ENCODE measurements at places on chromosomes 6 and 20. TPM values are rescaled to one million over a fixed set of nuclear protein-coding genes. Genes with fewer than 3 reads are reported as not detected.

DNA sequence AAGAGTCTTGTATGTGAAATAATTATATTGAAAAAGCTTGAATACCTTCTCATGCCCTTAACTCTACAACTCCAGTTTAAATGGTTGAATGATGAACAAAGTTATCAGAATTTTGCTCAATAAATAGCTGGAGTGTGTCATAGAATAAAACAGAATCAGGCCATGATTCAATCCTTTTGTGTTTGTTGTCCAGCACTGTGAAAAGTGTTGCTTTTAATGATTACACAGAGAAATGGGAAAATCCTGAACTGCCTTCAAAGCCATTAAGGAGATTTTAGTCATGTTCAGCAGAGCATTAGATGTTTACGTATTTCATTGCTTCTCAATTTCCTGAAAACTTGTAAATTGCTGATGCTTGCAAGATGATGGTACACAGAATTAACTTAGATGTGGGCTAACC, 262.9 kb upstream of the BTBD3 start:
- no peak for DNase-seq

DNA sequence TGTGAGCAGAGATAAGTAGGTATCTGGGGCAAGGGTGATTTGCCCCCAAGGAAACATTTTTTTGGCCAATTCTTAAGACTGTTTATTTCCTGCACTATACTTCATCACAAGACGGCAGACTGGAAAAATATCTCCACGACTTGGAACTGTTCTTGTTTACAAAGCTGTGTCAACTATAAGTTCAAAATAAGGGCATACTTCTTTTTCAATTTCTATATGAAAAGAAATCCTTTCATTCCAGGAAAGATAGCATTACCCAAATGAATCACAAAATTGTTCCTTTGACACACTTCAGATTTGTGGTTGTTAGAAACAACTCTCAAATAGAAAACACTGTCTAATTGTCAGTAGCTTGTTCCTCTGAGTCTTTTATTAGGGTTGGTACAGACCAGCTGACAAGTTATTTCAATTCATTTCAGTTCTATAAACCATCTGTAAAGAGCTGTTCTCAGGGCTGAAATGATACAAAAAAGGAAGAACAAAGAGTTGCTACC, 212.9 kb upstream of the PRDM1 start:
- DNase-seq: no peak

DNA sequence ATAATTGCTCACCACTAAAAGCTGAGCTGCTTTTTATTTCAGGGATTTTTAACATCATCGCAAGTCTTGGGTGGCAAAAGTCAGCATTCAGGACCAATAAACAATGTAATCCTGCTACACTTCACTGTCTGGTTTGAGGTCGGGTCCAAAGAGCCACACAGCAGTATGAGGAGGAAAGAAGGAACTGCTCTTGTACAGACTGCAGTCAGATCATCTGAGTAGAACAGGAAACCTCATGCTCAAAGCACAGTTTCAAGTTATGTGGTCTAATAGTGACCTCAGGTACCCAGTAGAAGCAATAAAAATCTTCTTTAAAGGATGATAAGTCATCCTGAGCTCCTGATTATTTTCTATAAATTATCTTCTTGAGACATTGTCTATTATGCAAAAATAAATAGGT, 211.4 kb downstream of the FUT9 start:
- DNase-seq: no peak

The PCK1 gene
- total RNA-seq: 0.41 TPM

DNA sequence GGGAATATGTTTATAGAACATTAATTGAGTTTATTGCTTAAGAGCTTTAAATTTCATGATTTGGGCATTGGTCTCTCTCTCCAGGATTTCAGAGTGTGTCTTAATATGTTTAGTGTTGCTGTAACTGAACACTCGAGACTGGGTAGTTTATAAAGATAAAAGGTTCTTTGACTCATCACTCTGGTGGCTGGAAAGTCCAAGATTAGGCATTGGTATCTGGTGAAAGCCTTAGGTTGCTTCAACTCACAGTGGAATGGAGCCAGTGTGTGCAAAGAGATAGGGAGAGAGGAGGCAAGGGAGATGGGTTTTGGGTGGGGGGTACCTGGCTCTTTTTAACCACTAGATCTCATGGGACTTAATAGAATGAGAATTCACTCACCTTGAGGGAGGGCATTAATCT, 35.6 kb upstream of the DTNBP1 start:
- DNase-seq: no peak

GRCh38 chr6:1378065-1379016, 11.0 kb upstream of the FOXF2 start:
- no peak for DNase-seq

The HLA-F gene
- 74.2 TPM for total RNA-seq

The DYNLT2 gene
- 2.2 TPM for total RNA-seq

GRCh38 chr6:166800137-166800536, 156.2 kb downstream of the RNASET2 start:
- no peak for DNase-seq

The TBX18 gene
- total RNA-seq: 2.5 TPM
